Muscle of back (tissue), 13 donors: ENCODE measurements at places on chromosomes 3 and 15. TPM values are rescaled to one million over a fixed set of nuclear protein-coding genes. Genes with fewer than 3 reads are reported as not detected.

- no peak for DNase-seq
Observed at GRCh38 chr3:141499965-141500364, 13.1 kb downstream of the RASA2 start.

DNA sequence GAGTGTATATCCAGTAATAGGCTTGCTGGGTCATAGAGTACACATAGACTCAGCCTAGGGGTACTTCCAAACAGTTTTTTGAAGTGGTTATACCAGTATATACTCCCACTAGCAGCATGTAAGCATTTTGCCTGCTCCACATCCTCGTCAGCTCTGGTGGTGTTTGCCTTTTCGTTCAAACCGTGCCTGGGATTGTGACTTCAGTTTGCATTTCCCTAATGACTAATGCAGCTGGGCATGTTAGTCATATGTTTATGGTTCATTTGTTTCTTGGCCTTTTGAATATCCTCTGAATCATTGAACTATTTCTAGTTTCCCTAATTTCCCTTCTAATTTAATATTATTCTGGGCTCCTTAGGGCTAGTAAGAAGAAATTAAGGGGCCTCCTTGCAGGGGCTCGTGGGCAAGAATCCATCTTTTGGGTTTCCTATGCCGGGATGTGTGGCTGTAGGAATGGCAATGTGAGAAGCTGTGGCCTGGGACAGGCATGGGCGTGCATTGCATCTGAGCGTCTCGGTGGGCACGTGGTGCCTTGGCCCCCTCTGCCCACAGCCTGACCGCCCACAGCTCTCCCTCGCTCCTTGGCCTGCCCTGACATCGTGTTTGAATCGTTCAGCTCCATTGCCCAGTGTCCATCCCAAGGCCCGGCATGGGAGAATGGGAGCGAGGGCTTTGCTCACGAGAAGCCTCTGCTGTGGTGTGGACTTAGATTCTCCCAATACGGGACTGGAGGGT is 26.4 kb downstream of the FAH start:
- DNase-seq: no peak

- DNase-seq: no peak
Observed at GRCh38 chr15:77846360-77846759, 213.6 kb upstream of the LINGO1 start.

DNA sequence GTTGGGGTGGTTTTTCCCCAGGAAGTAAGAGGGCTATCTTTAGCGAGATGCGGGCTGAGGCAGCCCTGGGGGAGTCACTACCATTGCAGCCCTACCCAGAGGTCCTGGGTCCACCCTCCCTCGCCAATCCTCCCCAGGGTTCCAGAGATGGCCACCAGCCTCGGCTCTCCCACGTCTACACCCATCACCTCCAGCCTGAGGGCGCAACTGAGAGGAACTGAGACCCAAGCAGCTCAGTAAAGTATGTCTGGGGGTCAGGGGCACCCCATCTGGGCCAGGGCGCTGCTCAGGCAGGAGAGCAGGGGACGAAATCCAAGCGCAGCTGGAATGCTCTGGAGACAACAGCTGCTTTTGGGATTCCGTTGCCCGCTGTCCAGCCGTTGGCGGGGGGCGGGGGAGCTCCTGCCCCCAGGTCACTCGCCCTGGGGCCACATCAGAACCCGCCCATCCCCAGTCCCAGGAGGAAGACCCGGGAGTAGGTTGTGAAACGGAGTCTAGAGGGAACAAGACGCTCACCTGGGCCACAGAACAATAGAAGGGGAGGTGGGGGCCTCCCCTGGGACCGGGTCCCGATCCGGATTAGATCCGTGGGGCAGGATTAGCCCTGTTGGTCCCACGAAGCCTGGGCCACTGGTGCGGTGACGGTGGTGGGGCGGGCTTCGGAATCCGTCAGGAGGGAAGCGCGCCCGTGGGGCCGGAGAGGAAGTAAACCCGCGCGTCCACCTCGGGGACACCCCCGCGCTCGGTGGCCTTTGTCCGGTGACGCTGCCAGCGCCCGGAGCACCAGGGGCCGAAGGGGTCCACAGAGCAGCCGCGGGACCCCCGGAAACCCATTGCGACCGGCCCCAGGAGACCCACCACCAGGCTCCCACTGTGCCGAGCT is 1.4 kb upstream of the NDUFAF3 start:
- DNase-seq: no peak

- DNase-seq: no peak
Observed at GRCh38 chr3:183328823-183329222, 75.8 kb downstream of the B3GNT5 start.

- DNase-seq: peak; percentile 84
Observed at GRCh38 chr3:71583566-71584393, at the start of gene FOXP1. FOXP1 (minus strand) TSS chr3:71583728; CDS start chr3:71198381, 385,347 bp downstream.

GRCh38 chr3:25306705-25307104 is 121.4 kb upstream of the RARB start:
- no peak for DNase-seq

DNA sequence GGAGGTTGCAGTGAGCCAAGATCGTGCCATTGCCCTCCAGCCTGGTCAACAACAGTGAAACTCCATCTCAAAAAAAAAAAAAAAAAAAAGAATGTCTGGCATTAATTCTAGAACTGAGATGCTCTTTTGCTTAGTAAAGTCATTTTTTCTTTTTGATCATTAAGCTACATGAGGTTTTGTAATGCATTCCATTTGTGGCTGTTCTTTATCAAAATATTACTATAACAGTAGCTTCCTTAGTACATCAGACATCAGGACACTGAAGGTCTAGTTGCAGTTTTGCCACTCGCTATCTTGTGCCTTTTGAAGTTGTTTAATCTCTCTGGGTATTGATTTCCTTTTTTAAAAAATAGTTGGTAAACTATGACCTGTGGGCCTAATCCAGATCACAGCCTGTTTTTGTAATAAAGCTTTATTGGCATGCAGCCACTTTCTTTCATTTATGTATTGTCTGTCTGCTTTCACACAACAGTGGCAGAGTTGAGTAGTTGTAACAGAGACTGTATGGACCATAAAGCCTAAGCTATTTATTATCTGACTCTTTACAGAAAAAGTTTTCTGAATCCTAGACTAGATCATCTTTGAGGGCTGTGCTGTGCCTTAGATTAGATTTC is 76.6 kb downstream of the SLC25A26 start:
- no peak for DNase-seq

- DNase-seq: no peak
Observed at GRCh38 chr3:104547031-104547430, 819.7 kb upstream of the ALCAM start.

GRCh38 chr3:98972155-98972554 is 70.7 kb upstream of the DCBLD2 start:
- peak; percentile 53 for DNase-seq

- DNase-seq: peak; percentile 16
Observed at GRCh38 chr3:24548278-24548677, 53.6 kb upstream of the THRB start.

DNA sequence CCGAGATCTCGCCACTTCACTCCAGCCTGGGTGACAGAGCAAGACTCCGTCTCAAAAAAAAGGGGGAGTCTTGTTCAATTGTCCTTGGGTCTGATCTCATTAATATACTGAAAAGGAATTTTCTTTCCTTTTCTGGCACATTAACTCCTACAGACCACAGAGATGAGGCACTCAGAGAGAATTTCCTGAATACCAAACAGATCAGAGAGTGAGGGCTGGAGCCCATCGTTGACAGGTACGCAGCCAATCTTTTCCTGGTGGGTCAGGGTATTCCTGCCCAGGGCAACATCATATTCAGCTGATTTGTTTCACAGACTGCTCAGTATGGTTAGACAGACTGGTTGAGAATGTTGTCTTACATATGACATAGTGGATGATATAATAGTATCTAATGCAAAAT is 82.8 kb upstream of the TNFSF10 start:
- DNase-seq: no peak

DNA sequence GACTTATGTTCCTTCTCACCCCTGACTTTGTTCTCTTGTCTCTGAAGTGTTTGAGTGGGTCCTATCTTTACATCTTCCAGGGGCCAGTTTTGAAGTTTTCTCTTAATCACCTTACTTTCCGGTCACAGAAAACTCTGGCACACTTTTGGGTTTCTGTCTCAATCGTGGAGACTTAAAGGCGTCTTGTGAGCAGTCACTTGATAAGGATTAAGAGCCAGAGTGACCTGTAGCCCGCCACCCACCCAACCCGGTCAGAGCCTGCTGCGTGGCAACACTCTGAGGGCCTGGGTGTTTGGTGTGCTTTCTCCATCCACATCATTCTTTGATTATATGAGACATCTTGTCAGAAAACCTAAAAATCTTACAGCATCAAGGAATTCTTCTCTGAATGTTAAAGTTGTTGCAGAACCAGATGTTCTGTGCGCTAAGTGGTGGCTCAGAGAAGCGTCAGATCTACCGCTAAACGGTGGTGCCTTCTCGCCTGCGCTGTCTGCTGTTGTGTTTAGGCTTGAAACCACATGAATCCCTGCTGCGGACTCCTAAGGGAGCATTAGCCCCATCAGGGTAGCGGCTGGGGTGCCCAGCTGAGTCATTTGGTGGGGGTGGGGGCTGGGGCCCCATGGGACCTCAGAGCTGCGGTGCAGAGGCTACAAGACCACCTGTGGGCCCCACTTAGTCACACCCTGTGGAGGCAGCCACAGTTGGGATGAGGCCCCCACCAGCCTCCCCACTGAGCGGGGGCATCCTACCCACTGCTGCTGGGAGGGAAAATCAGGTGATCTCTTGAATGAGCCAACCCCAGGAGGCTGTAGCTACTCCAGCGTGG is 158.7 kb upstream of the BHLHE40 start:
- no peak for DNase-seq

GRCh38 chr3:32616267-32616962 is 45.8 kb upstream of the DYNC1LI1 start:
- no peak for DNase-seq

DNA sequence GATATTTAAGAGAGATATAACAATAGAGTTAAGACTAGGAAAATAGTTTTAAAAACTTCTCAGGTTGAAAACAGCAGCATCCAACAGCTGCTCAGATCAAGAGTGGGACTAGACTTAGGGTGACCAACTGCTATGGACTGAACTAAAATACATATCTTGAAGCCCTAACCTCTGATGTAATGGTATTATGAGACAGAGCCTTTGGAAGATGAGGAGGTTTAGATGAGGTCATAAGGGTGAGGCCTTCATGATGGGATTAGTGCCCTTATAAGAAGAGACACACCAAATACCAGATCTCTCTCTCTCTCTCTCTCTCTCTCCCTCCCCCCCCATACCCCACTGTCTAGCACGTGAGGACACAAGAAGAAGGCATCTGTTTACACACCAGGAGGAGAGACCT is 37.4 kb upstream of the GALNT15 start:
- DNase-seq: no peak

GRCh38 chr3:133870822-133871221 is 24.9 kb downstream of the RAB6B start:
- DNase-seq: no peak

- DNase-seq: no peak
Observed at GRCh38 chr3:10370429-10370828, 49.5 kb upstream of the SEC13 start.

- no peak for DNase-seq
Observed at GRCh38 chr3:61858054-61858453, 296.7 kb downstream of the PTPRG start.

DNA sequence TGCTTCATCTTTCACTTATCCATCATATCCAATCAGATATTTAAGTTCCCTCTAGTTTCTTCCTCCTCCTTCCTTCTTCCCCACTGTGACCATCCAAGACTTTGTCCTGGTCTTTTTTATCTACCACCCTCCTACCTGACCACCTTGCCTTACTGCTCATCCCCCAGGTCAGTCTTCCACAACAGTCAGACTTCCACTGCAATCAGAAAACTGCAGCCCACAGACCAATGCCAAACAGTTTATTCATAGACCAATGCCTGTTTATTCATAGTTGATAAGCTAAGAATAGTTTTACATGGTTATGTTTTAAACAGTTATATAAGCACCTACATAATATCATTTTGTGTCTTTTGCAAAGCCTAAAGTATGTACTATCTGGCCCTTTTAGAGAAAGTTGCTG is 65.5 kb downstream of the TRIM69 start:
- no peak for DNase-seq

GRCh38 chr3:73621388-73621787 is 3.4 kb downstream of the PDZRN3 start:
- no peak for DNase-seq

Gene HTR3C
- polyA plus RNA-seq: not detected

Gene CATSPER2
- polyA plus RNA-seq: 3.0 TPM

Gene HRG
- 0.05 TPM for polyA plus RNA-seq

Gene NR1I2
- polyA plus RNA-seq: 0.30 TPM

Gene LRRC15
- 1.1 TPM for polyA plus RNA-seq

Gene NAALADL2
- polyA plus RNA-seq: 7.1 TPM

Gene MUC20
- polyA plus RNA-seq: 1.9 TPM

Gene AADAC
- polyA plus RNA-seq: not detected
